ENCODE measurements at places on chromosomes 16 and 17.

GRCh38 chr17:60554377-60554788, 28.3 kb upstream of the APPBP2 start:
- DNase-seq, result no peak

GRCh38 chr16:6374821-6375220, 957.8 kb upstream of the RBFOX1 start:
- DNase-seq, result no peak

- DNase-seq, result no peak
These were observed 81.2 kb downstream of the CREBBP start for GRCh38 chr16:3799354-3799753.

DNA sequence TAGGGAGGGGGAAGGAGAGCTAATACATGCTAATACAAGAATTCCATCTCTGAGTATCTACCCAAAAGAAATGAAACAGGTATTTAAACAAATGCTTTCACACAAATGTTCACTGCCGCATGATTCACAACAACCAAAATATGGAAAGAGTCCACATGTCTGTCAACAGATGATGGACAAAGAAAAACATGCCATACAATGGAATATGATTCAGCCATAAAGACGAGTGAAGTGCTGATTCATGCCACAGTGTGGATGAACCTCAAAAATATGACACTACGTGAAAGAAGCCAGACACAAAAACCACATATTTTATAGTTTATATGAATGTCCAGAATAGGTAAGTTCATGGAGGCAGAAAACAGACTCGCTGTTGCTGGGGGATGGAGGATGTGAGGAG, 321.4 kb downstream of the FOXL1 start:
- DNase-seq, result no peak

DNA sequence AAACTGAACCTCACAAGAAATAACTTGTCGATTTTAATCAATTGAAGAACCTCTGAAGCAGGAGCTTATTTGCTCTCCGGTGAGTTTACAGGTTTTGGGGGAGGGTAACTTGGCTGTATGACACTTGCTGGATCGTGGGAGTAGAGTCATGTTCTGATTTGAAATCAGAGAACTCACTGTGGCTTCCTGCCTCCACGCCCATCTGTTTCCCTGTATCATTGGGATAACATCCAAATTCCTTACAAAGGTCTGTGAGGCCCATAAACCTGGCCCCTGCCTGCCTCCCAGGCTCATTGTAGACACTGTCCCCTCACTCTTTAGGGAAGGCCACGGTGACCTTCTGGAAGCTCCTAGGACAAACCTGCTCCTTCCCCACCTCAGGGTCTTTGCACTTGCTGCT, 48.3 kb downstream of the C17orf67 start:
- no peak for DNase-seq

DNA sequence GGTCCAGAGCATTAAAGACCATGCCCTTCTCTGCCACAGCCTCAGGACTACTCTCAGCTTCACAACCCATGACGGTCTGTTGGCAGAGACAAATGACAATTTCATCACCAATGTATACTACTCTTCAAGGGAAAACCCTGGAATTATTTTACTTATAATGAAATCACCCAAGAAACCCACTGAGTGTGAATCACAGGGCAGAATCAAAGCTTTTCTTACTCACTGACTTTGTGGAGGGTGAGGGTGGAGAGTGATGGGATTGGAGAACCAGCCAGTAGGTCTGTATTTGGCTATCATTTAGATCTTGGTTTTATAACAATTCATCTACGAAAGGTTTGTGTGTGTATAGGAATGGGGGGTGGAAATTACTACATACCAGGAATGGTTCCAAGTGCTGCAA, 442.6 kb downstream of the SHISA9 start:
- DNase-seq, result no peak

GRCh38 chr17:73976676-73977521, 226.6 kb upstream of the RPL38 start:
- peak; percentile 68 for DNase-seq

DNA sequence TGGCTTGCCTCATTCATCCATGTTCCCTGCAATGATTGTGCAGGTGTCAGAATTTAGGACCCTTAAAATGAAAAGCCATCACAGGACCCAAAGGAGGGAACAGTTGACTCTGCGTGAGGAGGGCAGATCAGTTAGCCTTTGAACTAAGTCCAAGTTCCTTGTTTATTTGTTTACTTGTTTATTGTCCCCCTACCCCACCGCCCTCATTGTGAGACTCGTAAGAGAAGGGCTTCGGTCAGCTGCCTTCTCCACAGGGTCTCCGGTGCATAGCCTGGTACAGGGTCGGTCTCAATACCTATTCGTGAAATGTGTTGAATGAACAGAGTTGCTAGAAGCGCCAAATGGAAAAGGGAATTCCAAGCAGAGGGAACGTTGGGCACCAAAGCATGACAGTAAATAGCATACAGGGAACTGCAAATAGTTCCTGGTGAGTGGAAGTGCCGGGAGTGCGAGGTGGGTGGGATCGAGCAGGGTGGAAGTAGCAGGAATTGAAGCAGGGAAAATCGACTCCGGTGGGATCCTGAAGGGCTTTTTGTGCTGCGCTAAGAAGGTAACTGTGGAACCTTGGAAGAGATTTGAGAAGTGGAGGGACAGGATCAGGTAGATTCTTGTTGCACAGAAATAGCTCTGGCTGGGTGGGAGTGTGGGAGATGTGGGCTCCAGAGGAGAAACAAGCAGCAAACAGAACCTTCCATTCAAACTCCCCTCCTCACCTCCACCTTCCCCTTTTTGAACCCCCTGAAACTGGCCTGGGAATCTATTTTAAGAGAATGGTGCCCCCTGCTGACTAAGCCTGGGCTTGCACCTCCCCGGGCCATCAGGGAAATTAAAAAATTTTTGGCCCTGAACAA, 12.7 kb downstream of the SLC35B1 start:
- DNase-seq, result peak; percentile 5

- no peak for DNase-seq
These were observed 210.6 kb upstream of the CDH5 start for GRCh38 chr16:66155933-66156332.

- DNase-seq, result no peak
These were observed 6.1 kb downstream of the ABR start for GRCh38 chr17:1173432-1174262.

DNA sequence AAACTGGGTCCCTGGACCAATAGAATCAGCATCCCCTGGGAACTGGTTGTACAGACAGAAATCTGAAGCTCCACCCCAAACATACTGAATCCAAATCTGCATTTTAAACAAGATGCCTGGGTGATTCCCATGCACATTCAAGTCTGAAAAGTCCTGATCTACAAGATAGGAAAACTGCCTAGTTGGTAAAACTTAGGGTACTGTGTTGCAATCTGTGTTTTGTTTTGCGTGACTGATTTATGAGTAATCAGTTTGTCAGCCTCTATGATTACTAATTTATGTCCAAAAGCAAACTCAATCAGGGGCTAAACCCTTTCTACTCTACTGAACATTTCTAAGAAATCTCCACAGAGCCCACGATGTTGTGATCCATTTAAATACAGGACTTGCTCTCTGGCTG, 103.8 kb downstream of the YPEL2 start:
- no peak for DNase-seq

GRCh38 chr17:56481659-56482058, 111.8 kb upstream of the NOG start:
- DNase-seq, result no peak

DNA sequence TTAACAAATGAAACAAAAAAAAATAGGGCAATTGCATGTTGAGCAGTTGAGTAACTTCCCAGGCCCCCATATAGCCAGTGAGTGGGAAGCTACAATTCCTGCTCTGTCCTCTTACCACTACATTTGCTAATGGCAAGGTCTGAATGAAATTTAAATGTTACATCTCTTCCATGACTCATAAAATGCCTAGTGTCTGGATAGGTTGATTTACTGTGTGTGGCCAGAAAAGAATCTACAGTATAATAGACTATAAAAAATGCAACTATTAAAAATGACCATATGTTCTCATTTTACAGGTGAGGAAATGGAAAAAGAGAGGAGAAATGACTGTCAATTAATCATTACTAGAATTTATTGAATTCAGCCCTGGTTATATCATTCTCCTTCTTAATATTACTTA, 1199.3 kb downstream of the CDH11 start:
- no peak for DNase-seq

DNA sequence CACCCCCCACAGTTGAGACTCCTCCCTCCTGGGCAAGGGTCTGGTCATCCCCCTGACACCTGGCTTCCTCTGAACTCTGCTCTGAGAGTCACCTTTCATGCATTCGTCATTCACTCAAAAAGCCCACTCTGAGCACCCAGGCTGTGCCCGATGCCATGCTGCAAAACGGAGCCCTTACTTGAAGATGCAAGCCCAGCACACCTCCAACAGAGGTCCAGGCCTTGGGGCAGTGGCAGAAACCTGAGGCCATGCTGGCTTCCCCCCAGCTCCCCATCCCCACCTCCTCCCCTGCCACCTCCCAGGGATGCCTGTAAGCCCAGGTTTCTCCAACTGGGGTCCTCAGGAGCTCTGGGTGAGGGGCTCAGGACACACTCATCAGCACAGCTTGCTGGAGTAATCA, 67.7 kb upstream of the TNRC6C start:
- DNase-seq, result no peak

GRCh38 chr17:39073916-39074315, 77.5 kb downstream of the PLXDC1 start:
- no peak for DNase-seq

GRCh38 chr17:64632606-64633005, 29.5 kb downstream of the SMURF2 start:
- no peak for DNase-seq

DNA sequence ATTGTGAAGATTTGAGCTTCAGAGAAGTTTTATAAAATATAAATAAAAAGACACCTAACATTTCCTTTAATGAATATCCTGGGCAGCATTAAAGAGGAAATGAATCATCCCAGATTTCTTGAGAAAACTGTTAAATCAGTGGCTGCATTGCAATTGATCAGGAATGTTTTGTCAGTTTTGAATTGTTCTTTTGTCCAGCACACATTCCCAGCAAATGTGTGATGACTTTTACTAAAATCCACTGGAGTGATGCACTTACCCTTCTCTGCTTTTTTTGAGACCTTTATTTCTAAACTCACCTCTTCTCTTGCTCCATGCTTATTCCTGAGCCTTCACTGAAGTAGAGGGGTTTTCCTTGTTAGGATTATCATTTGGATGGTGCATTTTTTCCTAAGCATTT, 1307.2 kb downstream of the CDH8 start:
- no peak for DNase-seq

GRCh38 chr17:81878294-81878693, 7.2 kb upstream of the ARHGDIA start:
- DNase-seq, result no peak

GRCh38 chr17:50194140-50194933, 7.1 kb downstream of the COL1A1 start:
- no peak for DNase-seq

- no peak for DNase-seq
These were observed 9.7 kb upstream of the CCL2 start for GRCh38 chr17:34245351-34245905.

DNA sequence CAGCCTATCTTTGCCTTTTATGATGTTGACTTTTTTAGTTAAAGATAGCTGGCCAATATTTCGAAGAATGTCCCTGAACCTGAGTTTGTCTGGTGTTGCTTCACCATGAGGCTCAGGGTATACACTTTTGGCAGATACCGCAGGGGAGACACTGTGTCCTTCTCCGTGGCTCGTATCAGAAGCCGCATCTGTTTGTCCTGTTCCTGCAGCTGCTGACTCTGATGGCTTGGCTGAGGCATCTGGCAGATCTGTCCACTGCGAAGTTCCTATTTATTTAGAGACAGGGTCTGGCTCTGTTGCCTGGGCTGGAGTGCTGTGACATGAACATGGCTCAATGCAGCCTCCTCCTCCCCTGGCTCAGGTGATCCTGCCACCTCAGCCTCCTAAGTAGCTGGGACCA, 93.5 kb downstream of the CRISPLD2 start:
- no peak for DNase-seq

DNA sequence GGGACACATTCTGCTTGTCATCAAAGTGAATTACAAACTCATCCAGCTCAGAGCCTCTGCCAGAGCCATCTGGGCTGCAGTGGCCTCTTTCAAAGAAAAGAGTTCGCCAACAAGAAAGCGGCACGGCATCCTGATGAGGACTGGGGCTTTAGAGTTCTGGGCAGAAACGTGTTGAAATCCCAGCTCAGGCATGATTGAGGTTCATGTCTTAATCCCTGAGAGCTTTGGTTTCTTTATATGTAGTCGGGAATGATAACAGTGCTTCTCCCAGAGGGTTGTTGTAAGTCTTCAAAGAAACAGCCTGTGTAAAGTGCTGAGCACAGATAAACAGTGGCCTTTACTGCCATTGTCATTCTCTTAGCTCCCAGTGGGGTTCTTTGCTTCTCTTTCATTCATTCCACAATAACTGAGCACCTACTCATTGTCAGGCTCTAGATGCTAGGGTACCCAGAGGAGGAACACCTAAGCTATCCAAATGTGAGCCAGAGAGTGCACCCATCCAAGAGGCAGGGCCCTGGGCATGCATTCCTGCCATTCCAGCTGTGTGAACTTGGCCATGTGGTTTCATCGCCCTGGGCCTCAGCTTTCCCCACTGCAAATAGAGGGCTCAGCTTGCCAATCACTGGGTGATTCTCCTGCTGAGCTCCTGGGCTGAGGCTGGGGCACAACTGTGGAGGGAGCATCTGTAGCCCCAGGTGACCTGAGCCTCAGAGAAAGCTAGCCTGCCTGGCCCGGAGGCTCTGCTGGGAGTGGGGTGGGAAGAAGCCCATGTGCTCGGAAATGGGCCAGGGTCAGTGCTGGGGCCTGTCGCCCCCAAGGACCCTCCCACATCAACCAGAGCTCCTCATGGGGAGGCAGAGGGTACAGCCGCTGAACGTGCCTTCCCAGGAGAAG, 38.3 kb upstream of the CRHR1 start:
- DNase-seq, result no peak

DNA sequence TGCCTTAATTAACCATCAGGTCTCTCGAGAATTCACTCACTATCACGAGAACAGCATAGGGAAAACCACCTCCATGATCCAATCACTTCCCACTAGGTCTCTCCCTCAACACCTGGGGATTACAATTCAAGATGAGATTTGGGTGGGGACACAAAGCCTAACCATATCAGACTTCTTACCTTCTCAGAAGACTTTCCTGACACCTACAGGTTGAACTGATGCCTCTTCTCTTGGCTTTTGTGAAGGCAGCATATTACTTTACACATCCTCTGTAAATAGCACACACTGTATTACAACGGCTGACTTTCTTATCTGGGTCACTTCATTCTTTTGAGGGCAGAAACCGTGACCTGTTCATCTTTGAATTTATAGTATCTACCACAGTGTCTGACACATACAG, 23.6 kb downstream of the BMERB1 start:
- DNase-seq, result no peak

DNA sequence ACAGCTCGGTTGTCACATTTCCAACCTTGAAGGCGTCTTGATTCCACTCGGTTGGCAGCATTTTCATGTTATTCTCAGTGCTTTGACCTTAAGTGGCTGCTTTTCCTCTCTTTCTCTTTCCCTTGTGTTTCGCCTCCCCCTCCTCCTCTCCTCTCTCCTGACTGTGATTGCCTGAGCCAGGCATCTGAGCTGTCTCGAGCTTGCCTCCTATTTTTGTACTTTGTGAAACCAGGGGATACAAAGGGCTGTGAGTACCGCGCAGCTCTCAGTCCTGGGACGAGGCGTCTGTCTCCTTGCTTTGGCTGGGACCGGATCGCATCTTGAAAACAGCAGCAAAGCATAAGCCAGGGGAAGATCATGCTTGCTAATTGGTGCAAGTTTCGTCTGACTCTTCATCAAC, 48.8 kb upstream of the SDK2 start:
- no peak for DNase-seq

- no peak for DNase-seq
These were observed 120.8 kb downstream of the CDYL2 start for GRCh38 chr16:80683646-80684045.

GRCh38 chr17:8726941-8727555, 17.6 kb downstream of the CCDC42 start:
- DNase-seq, result no peak
